ENCODE measurements at places on chromosomes 3 and 15.

GRCh38 chr15:38391191-38391590 lies 62.7 kb upstream of the FAM98B start:
- no peak for DNase-seq

GRCh38 chr3:9507586-9508578 lies 45.7 kb downstream of the LHFPL4 start:
- DNase-seq, result no peak

GRCh38 chr3:141050576-141051442 lies at the start of gene SPSB4:
Gene SPSB4 (plus strand): TSS chr3:141051347. CDS start chr3:141066105, 14,758 bp downstream.
- DNase-seq, result no peak

GRCh38 chr15:51180011-51180410 lies 85.3 kb upstream of the TNFAIP8L3 start:
- DNase-seq, result no peak

DNA sequence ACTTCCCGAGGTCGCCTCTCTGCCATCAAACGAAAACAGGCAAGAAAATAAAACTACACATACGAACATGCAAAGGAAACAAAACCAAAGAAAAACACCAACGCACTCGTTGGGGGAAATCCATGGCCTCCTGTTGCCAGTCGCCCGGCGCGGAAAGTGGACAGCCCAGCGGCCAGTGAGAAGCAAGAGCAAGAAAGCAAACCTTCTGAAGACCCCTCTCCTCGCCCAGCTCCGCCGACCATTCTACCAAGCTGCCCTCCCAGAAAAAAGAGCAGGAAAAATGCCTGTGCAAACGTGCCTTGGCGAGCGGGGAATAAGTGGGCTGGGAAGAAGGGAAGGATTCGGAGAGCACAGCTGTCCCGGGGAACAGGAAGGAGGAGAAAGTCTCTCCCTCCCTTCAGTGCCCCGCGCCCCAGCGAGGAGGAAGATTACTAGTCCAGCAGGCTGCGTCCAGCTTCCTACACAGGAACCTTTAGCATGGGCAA lies 802 bp upstream of the NECTIN3 start:
- DNase-seq, result no peak

GRCh38 chr3:9124730-9125129 lies 124.7 kb downstream of the SRGAP3 start:
- no peak for DNase-seq

DNA sequence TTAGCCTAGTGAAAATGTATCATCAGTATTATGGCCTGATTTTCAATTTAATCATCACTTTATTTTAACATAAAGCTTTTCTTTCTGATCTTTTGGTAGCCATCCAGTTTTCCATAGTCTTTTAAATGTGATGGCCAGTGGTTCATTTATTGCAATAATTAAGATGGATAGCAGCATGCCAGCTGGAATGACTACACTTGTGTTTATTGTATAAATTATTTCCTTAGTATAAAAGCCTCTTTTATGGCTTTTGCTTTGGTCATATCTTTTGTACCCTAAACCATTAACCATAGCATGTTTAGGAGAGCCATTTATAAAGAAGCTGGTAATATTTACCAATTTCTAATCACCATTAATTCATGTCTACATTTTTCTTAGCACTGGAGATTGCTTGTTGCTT lies 31.7 kb downstream of the ALCAM start:
- no peak for DNase-seq

GRCh38 chr15:45084163-45084562 lies 29.8 kb downstream of the DUOX2 start:
- DNase-seq, result no peak

DNA sequence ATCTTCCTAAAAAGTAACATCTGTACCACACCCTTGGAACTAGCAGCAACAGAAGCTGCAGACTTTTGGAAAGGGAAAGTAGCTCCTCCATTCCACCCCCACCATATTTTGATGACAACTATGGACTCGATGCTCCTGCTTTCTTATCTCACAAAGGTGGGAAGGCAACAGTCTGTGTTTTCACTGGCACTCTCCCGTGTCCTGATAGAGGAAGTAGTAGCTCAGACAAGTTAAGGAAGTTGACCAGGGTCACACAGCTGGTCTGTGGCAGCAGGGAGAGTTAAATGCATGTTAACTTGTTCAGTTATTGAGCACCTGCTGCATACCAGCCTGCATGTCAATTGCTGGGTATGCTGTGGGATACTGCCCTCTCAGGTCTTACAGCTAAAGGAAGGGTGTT lies 33.1 kb downstream of the BHLHE40 start:
- DNase-seq, result no peak

GRCh38 chr15:32872621-32873283 lies 154.9 kb downstream of the GREM1 start:
- DNase-seq, result no peak

- no peak for DNase-seq
These were observed 334.7 kb downstream of the THSD4 start for GRCh38 chr15:71449956-71450355.

DNA sequence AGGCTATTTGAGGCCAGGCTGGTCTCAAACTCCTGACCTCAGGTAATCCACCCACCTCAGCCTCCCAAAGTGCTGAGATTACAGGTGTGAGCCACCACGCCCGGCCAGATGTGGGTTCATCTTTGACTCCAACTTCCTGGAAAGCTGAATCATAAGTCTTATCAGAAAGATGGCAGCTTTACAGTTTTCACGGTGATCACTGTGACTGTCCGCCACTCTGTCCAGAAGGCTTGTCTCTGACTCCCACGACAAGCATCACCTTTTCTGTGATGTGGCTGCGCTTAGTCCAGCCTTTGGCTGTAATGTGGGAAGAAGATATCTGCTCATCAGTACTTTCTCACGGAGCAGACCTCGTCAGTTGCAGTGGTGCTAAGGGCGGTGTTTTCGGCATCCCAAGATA lies 527.7 kb downstream of the GABRG3 start:
- DNase-seq, result no peak

GRCh38 chr15:58506783-58507668 lies 75.2 kb downstream of the LIPC start:
- DNase-seq, result no peak

DNA sequence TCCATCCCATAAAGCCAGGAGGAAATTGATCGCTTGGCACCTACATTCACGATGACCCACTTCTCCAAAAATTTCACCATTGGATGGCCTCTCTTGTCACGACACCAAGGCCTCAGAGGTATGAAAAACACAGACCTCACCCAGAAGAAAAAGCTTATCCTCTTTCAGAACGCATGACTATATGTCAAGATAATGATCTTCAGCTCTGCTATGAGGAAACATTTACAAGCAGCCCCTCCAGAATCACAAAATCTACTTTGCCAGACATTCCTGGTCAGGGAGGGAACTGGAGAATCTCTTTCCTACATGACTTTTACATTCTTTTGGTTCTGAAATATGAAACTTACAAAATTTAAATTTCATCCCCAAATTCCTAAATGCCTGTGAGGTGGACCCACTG lies 122.7 kb downstream of the WNT5A start:
- DNase-seq, result no peak

- no peak for DNase-seq
These were observed 174.6 kb downstream of the ANXA2 start for GRCh38 chr15:60223176-60223575.

DNA sequence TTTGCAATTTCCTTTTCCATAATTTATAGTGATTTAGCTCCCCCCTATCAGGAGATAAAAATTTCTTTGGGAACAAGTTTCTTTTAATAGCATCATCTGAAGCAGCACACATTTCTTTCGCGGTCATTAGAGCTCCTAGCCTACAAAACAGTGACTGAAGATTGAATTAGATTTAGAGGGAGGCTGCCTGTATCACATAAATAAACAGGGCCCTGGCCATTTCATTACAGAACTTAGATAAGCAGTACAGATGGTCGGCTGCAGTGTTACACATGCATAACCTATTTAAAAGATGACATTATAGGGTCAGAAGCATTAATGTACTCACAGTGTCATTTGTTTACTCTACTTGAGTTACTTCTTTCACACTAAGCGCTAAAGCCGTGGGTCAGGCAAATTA lies 81.4 kb upstream of the SLC25A26 start:
- no peak for DNase-seq

DNA sequence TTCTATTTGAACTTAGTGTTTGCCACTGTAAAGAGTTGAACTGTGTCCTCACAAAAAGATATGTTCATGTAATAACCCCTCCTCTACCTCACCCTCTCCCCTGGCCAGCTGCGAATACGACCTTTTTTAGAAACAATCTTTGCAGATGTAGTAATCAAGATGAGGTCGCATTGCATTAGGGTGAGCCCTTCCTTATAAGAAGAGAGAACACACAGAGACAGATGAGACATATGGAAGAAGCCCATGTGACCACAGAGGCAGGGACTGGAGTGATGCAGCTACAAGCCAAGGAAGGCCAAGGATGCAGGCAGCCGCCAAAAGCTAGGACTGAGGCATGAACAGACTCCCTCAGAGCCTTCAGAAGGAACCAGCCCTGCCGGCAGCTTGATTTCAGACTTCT lies 27.6 kb downstream of the GPR176 start:
- DNase-seq, result no peak

- DNase-seq, result no peak
These were observed 19.8 kb upstream of the NUDT16 start for GRCh38 chr3:131361464-131362421.

DNA sequence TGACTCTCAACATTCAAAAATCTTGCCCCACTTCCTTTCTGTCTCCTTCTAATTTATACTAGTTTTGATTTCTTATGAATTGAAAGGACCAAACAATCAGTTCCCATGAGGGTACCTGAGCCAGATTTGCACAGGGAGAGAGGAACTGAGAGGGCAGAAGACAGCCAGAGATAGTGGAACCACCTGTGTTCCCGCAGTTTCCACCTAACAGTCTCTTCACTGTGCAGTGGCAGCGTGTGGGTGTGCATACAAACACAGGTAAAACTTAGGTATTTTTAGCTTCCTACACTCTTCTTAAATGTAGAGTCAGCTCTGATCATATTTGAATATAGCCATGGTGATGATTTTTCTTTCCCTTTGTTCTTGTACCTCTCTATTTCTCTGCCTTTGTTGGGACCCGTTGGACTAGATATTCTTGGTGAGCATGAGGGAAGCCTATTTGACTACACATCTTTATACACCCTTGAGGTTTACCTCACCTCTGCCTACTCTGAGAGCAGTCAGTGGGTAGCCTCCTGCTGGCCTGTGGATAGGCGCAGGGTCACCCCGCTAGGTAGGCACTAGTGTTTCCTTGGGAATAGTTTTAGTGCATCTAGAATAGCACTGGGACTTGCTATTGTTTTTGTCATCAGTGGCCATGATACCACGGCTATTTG lies 58.8 kb downstream of the MAP3K13 start:
- DNase-seq, result no peak

- no peak for DNase-seq
These were observed 141.9 kb downstream of the IGF1R start for GRCh38 chr15:98790270-98790669.

DNA sequence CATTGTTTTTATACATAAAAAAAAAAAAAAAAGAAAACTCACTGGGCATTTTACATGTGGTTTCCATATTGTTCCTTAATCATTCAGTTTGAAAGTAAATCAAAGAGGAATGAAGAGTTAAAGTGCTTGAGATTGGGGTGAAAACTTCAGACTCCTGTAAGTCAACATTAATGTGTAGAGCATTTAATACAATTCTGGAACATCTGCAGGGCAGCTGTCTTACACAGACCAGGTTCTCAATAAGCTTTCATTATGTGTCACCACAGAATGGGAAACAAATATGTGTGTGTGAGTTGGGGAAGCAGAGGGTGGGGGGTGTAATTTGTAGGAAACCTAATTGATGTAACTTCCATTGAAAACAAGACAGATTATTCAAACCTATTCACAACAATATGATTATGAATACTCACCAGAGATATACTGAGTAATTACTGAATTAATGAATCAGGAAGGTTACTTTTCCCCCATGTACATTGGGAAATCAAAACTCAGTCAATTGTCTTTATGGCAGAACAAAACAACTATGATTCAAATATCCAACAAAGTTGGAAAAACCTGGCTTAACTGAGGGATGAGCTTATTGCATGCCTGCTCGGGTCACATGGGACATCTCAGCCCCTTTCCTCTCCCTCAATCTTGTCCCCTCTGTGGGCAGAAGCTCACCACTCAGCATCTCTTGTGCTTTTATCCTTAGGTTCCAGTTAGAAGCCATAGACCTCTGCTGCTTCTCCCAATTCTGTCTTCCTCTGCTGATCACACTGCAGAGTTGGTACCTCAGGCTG lies 281.2 kb upstream of the THBS1 start:
- no peak for DNase-seq

DNA sequence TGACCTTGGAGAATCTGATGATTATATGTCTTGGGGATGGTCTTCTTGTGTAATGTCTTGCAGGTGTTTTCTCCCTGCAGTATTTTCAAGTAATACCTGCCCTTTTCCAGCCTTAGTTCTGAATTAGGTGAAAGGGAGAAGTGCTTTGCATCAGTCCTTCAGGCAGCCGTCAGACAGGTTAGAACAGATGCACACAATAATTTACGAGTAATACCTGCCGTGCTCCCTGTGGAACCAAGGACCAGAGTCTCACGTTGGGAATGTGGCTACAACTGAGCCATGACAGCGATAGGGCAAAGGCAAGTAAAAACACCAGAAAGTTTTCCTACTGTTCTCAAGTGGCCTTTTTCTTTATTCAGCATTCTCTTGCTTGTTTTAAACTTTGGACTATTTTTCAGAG lies 69.1 kb downstream of the CHCHD6 start:
- no peak for DNase-seq

GRCh38 chr15:51223771-51224229 lies 114.6 kb downstream of the CYP19A1 start:
- no peak for DNase-seq

- no peak for DNase-seq
These were observed 145.9 kb upstream of the POU1F1 start for GRCh38 chr3:87422333-87422732.

- DNase-seq, result no peak
These were observed 91.1 kb downstream of the MINAR1 start for GRCh38 chr15:79523266-79523665.

DNA sequence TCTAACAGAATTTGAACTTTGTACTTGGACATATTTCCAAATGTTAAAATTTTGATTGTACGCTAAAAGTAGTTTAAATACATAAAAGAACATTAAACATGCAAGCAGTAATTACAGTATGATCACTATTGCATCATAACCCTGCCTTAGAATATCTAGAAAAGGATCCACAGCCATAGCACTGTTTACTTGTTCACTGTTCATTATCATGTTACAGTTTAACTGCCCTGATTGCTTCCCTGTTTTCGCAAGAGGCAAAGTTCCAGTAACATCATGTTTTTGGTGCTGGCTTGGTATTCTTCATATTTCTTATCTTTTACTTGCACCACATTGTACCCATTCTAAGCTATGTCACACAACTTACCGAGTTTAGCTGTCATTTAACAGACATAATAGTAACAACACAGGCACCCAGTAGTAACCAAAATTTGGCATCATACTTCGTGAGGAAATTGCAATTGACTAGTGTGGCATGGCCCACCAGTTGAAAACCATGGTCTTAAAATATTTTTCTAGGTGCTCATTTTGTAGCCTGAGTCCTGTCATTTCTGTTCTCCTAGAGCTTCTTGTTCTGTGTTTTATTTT lies 13.3 kb upstream of the TMEM87A start:
- DNase-seq, result no peak

Data from stimulated activated CD8-positive, alpha-beta memory T cell treated with anti-CD3 and anti-CD28 coated beads, Interleukin-4, amount 100 ng/mL, for 4 hours (primary cell).